ENCODE measurements at places on chromosomes 16 and 17.
A peak's percentile ranks its signal among the peaks of the same experiment; 100 is the strongest.

GRCh38 chr17:31568121-31568520 is 176.6 kb downstream of the RAB11FIP4 start:
- no peak for DNase-seq

- no peak for DNase-seq
Measured at GRCh38 chr17:7315570-7316235, 543 bp upstream of the GPS2 start.

DNA sequence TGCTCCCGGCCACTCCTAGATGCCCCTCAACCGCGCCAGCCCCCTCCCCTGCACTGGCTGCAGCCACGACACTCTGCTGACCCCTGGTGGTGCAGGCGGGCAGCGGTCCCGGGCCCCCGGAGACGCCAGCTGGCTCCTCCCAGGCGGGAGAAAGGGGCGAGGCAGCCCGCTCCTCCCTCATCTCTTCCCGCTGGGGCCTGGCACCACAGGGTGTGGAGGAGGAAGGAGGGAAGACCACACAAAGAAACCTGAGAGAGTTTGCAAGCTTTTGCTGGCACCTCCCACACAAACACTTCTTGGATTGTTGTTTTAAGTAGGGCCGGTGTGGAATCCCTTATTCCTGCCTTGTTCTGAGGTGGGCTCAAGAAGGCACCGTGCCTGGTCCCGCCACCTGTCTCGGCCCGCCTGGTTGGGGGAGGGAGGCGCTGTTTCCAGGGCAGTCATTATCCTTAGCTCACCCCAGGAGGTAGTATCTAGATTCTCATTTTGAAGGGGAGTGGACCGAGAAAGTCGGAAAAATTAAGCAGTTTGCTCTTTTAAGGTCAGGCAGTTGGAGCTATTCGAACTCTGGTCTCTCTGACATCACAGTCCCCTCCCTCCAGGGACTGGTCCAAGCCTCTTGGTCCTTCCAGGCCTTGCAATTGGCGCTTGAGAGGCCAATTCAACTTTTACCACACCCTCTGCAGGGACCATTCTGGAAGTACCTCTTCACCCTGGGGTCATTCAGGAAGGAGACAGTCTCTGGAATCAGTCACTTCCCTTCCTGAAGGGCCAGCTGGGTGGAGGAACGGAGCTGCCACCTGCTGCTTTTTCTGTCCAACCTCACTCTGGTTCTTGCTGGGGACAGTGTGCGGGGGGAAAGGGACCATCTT is 959 bp upstream of the ANKRD13B start:
- peak; percentile 99 for DNase-seq

GRCh38 chr17:7558544-7559319 is at the start of gene TNFSF13:
TNFSF13 (plus strand) TSS chr17:7558750; CDS start chr17:7559040, 290 bp downstream.
- DNase-seq = no peak

DNA sequence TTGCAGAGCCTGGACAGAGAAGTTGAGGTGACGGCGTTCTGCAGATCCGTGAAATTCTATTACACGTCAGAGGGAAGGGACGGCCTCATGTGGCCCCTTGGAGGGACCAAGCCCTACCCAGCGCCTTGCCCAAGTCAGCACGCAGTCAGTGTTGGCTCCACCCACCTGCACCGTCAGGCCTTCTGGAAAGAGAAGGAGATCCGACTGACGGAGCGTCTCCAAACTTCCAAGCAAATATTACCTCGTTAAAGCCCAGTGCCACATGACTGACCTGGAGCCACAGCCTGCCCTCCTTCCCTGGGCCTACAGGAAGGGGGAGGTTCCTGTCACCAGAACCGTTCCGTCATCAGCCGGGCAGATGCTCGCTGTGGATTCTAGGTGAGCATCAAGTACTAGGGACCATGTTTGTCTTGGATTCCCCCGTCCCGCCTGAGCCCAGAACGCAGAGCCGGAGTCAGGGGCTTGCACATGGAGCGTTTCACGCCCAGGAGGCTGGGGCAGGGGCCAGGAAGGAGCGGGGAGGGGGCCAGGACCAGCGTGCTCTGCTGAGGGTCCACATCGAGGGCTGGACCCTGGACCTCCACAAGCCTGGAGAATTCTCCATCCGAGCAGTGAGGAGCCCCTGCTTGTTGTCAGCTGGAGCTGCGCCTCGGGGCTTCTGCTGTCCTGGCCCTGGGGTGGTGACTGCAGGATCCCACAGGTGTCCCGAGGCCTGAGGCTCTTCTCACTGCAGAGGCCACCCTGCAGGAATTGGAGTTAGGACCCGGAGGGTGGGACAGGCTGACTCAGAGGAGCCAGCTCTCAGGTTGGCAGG is 22.6 kb upstream of the METRNL start:
- DNase-seq = no peak

DNA sequence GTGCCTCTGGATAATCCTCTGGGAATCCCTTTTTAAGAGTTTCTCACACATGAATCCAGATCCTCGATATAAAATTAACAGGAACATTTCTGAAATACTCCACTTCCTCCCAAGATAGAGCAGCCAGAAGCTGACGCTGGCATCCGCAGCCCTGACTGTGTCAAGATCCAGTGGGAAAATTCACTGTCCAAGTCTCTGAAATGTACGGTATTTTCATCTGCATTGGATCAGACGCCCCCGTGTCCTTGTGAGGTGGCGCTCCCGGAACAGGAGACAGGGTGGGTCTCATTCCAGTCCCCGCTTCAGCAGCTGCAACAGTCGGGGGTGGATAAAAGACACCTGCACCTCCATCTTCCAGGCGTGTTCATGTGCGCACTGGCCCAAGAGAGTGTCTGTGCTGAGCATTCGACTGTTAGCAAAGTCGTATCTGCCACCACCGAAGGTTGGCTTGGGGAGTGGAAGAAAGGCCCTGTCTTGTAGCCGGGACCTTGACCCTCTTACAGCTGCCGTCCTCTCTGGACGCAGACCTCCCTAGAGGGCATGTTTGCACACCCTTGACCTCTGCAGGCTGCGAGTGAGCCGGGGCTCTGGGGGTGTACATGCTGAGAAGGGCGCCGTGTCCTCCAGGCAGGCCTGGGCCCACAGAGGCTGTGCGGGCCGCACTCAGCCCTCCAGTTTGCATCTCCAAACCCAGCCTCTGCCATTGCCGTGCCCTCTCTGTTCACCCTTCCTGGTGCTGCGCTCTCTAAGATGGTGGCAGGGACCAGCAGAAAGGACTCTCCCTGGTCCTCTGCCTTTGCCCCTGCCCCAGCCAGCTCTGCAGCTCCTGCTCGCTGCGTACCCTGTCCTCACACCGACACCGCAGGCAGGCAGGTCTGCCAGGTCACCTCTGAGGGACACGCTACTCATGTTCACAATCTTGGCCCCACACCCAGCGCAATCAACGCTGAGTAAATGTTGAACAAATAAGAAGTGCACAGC is 72.0 kb upstream of the CHMP6 start:
- no peak for DNase-seq

- DNase-seq = no peak
Measured at GRCh38 chr17:32910769-32911168, 17.2 kb upstream of the TMEM98 start.

GRCh38 chr17:1144162-1144561 is 35.6 kb downstream of the ABR start:
- no peak for DNase-seq

DNA sequence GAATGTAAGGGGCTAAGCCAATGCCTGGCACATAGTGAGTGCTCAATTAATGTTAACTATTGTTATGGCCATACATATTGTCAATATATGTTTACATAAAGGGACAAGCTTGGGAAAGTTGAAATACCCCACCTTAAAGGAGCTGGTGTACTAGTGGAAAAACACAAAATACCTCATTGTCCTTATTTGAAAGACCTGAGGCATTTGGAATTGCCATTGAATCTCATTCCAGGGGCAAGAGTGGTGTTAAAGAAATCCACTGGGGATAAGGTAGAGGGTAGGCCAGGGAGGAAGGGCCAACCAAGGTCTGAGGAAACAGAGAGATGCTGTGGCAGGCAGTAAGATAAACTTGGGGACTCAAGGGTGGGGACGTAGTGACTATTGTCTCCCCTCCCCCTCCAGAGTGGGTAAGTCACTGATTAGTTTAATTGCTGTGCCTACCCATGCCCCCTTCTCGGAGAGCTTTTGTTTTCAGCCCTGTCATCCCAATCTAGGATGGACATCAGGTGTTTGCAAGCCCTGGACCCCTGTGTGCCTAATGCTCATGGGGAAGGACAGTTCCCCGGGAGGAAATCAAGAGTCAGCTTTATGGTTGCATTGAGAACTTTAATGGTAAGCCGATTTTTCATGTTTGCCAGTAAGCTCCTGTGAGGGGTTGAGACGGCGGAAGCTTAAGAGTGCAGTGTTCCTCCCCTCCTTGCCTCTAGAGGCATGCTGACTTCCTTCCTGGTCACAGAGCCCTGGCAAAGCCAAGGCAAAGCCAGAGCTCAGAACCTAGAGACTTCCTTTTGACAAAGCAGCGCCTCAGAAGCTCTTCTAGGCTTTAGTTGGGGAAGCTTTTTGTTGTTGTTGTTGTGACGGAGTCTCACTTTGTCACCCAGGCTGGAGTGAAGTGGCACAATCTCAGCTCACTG is 2.5 kb upstream of the HEATR9 start:
- DNase-seq = no peak

DNA sequence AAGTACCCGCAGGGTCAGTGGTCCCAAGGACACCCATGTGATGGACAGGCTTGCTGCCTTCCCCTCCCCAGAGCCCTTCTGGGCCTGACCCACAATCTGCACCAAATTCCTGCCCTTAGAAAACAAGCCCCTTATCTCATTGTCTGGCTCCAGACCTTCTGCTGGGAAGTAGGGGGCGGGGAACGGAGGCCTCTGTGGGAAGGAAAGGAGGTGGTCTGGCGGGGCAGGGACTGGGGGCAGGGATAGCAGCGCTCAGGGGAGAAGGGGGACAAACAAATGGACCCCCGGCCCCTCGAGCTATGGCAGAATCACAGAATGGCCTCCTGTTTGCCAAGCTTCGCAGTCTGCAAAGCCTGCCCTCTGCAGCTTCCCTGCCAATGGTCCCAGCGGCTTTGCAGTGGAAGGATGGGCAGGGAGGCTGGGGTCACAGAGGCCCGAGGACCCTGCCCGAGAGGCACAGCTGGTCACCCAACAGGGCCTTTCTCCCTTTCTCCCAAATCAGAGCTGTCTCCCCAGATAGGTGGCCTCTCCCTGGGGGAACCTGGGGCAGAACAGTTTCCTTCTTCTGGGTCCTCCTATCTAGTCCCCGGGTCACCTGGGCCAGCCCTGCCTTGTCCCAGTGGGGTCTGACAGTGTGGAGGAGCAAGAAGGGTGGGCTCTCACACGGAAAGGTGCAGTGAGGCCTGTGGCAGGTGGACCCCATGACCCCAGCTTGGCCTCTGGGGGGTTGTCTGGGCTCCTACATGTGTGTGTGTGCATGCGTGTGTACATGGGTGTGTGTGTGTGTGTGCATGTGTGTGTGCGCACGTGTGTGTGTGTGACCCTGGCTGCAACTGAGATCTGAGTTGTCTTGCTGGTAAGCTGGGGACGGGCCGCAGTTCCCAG is 25.5 kb downstream of the TMEM235 start:
- no peak for DNase-seq

DNA sequence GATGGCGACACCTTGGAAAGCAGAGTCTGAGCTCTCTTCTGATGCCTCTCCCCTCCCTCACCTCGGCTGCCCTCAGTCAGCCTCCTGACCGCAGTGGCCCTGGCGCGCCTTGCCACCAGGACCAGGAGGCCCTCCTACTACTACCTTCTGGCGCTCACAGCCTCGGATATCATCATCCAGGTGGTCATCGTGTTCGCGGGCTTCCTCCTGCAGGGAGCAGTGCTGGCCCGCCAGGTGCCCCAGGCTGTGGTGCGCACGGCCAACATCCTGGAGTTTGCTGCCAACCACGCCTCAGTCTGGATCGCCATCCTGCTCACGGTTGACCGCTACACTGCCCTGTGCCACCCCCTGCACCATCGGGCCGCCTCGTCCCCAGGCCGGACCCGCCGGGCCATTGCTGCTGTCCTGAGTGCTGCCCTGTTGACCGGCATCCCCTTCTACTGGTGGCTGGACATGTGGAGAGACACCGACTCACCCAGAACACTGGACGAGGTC is 4.4 kb downstream of the GPR142 start:
- no peak for DNase-seq

GRCh38 chr16:23060458-23061320 is 88.6 kb downstream of the USP31 start:
- DNase-seq = peak; percentile 80

GRCh38 chr16:26645614-26646013 is 421.1 kb upstream of the C16orf82 start:
- peak; percentile 94 for DNase-seq

- DNase-seq = no peak
Measured at GRCh38 chr17:78653382-78653781, 76.2 kb upstream of the DNAH17 start.

DNA sequence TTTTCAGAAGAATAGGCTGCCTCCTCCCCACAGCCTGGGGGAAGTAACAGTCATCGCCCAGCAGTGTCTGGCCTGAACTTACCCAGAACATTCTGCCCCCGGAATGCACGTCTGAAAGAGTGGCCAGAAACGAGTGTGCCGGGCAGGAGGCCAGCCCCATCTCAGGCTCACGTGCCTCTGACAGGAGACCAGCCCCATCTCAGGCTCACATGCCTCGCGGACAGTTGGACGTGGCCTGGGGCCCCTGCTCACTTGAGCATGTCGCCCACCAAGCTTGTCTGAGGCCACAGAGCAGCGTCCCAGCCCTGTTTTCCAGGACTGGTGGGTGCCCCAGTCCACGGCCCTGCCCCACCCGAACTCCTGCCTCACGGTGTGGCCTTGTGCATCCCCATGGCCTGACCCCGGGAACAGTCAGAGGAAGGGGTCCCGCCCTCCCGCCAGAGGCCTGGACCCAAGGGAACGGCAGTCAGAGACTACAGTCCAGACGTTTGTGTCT is 16.3 kb upstream of the CDH15 start:
- DNase-seq = no peak

DNA sequence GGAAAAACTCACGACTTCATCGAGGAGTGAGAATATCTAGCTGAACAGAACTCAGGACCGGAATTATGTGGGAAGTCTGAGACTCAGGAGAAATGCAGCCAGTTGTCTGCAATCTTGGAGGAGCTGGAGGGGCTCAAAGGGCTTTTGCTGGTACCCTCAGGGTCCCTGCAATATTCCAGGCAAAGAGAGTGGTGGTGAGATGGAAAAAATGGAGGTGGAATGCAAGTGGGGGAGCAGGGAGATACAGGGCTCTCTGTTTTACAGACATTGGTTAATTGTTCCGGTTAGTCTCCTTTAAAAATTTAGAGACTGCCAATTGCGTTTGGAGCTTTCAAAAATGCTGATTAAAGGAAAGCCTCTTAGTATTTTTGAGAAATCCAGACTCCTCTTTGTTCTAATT is 18.2 kb upstream of the HP start:
- DNase-seq = no peak

DNA sequence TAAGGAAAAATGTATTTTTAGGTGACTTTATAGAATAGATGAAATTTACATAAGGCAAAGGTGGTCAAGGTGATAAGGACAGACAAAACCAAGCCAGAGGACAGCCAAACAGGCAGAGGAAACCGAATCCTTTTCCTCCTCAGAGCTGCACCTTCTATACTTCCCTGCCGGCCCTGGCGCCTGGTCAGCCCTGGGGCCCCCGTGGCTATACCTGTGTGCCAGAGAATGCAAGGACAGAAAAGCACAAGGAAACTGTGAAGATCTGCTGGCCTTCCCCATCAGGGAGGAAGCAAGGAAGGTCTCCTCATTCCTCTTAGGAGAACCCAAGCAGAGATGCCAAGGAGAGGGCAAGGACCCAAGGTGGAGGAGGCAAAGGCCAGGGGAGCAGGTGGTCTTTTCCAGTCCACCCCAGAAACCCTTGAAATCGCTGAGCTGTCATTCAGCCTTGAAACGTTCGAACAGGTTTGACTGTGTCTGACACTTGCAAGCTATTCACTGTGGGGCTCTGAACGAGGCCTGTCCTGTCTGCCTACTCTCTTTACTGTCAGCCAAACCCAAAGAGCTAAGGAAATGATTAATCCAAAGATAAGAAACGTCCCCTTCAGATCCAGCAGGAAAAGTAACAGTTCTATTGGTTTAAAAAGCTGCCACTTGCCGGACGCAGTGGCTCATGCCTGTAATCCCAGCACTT is 114.4 kb downstream of the XYLT1 start:
- no peak for DNase-seq
